ENCODE measurements at places on chromosomes 5 and 9.

- DNase-seq: no peak
Measured at GRCh38 chr9:131049829-131050715, 41.1 kb downstream of the LAMC3 start.

DNA sequence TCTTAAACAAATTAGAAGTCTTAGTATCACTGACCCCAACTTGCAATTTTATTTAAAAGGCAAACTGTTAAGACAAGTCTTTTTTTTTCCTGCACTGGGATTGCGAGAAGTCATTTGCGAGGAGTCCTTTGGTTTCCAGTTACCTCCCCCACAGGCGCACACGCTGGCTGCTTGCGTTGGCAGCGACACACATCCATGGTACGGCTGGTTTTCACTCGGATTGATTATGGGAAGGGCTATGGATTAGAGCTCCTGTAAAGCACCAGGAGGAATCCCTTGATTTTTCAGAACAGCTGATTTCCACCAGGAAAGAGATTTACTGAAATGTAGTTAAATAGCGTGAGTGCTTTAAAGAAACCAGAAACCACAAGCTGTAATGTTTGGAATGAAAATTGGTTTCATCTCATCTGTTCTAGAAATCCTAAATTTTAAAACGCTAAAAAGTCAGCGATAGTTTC is 737 bp downstream of the SLC1A3 start:
- no peak for DNase-seq

DNA sequence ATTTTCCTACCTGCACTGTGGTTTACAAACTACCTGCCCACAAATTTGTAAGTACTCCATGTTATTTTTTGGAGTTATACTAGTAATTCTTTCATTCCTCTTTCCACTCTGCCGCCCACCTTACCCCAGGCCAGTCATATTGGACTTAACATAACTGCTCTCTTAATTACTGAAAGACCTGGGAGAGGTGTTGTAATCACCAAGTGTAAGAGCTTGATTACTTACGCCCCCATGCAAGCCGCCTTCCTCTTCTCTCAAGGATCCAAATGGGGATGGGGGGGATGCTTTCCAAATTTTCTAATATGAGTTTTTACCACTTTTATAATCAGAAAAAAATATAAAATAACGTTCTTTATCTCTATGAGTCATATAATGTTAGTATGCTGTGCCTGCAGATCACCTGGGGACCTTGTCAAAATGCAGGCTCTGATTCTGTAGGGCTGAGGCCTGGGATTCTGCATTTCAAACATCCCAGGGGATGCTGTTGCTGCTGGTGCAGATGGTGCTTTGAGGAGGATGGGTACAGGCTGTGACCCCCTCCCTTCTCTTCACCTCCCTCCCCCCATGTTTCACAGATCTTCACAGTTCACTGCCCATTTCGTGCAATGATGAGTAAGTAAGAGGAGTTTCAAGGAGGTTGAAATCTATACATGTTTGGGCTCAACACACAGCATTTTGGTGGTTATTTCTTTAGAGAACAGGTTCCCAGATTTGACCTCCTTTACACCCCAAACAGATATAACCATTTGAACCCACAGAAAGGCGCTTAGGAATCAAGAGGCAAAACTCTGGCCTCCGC is 87.3 kb downstream of the SEC61B start:
- no peak for DNase-seq

- DNase-seq: no peak
Measured at GRCh38 chr5:2383698-2384065, 367.8 kb downstream of the IRX2 start.

DNA sequence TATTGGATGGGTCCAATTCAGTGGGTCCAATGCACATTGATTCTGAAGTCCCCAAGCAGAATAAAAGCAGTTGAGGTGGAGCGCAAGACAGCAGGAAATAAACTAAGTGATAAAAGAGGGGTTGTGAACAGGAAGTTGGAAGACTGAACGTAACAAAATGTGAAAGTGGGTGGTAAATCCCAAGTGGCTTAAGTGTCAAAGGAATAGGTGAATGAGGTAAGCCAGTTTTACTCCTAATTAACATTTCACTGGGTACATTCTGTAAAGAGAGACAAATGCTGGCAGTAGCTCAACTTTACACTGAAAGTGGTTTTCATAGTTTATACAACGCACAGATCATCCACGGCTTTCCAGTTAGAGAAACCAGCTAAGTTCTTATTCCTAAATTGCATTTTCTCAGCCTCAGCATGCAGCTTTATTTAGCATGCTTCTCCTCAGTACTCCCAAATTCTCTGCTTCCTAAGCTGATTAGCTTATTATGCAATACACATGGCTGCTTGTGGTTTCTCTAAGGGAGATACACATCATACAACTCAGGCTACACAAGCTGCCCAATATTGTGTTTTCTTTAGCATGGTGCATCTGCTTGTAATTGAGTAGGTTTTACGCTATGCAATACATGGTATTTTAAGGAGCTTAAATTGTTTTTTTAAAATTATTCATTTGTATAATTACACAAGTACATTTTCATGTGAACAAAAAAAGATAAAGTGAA is 34.2 kb upstream of the HSD17B4 start:
- no peak for DNase-seq

GRCh38 chr5:99034336-99034735 is 105.5 kb upstream of the CHD1 start:
- DNase-seq: no peak

DNA sequence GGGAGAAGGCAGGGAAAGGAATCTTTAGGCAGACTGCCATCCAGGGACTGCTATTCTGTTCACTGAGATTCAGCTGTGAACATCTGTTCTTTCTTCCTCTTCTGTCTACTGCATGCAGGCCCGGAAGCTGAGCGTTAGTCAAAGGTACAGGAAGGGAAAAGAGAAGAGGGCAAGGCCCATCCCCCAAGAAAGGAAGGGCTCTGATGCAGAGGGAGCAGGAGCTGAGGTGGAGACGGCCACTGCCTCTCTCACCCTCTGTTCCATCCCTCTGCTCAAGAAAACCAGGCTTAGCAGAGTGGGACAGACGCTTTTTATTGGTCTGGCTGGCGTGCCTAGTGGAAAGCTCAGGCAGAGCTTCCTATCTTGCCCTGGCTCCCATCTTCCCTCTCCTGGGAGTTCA is 57.6 kb downstream of the PFDN1 start:
- DNase-seq: no peak

GRCh38 chr9:36150574-36151315 is 14.2 kb downstream of the GLIPR2 start:
- DNase-seq: no peak

DNA sequence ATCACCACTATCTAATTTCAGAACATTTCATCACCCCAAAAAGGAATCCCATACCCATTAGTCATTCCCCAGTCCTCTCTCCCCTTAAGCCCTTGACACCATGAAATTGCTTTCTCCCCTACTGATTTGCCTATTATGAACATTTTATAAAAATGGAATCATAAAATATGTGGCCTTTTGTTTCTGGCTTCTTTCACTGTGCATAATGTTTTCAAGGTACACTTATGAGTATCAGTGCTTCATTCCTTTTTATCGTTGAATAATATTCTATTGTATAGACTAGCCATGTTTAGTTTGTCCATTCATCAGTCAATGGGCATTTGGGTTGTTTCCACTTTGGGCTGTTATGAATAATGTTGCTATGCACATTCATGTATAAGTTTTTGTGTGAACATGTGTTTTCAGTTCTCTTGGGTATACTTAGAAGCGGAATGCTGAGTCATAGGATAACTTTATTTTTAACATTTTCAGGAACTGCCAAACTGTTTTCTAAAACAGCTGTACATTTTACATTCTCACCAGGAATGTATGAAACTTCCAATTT is 40.4 kb upstream of the FGF1 start:
- no peak for DNase-seq

- DNase-seq: no peak
Measured at GRCh38 chr5:168680395-168680794, 101.2 kb upstream of the PANK3 start.

DNA sequence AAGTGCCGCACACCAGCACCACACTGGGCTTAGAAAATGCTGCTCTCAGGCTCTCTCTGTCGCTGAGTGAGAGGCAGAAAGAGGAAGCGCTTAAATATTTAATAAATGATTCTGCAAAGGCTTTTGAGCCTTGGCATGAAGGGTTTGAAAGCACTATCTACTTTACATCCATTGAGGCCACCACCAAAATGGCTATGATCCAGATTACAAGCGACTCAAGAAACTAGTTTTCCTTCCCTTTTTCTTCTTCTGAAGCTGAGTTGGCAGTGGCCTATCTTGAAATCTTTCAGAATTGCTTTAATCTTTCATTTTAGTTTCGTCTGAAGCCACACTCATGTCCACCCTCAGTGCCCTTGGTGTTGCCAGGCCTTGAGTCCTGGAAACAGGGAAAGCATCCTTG is 59.5 kb downstream of the EBF1 start:
- no peak for DNase-seq

DNA sequence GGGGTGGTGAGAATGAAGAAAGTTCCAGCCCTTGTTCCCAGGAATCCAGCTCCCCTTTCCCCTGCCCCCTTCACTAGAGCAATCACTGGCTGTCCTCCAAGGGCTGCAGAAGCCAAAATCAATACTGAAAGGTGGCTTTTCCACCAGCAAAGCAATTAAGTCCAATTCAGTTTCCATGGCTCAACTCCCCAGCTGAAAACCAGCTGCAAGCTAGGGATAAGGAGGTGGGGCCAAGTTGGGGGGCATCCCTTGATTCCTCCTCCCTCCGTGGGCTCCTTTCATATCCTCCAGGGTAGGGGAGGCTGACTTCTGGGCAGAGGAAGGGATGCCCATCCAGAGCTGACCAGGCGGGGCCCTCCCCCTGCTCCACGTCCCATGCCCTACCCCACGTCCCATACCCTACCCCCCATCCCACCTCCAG is 22.7 kb downstream of the CAMK2A start:
- DNase-seq: no peak

- no peak for DNase-seq
Measured at GRCh38 chr5:125006011-125006685, 259.7 kb upstream of the ZNF608 start.

GRCh38 chr9:84207491-84207951 is 133.0 kb downstream of the SLC28A3 start:
- no peak for DNase-seq

DNA sequence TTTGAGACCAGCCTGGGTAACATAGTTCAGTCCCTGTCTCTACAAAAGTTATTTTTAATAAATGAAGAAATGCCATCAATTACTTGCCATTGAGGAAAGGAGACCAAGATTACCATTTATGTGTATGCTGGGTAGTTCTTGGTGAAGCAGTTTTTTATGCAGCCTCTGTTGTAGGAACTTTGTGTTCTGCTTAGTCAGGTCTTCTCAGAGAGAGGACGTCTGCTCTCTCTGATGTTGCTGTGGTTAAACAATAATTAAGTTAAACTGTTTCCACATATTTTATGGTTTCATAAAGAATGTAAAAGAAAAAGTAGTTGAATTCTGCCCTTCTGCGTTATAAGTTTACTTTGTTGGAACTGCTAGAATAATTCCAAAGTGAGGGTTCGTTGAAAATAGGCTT is 210.5 kb downstream of the KDM4C start:
- DNase-seq: no peak

GRCh38 chr9:112554516-112554915 is 67.9 kb downstream of the KIAA1958 start:
- DNase-seq: no peak

DNA sequence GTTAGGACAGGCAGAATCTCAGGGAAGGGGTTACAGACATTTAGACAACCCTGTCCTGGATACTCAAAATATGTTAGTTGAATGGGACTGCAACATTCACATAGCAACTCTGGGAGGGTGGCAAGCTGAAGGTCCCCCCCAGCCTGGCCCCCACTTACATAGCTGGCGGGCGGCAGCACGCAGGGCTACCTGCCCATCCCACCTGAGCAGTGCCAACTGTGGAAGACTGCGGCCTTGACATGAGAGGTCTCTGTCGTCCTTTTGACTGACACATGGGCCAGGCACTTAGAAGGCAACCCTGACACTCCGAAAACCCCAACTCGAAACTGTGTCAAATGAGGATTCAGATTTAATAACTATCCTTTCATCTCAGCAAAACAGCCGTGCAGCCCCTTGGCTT is 16.5 kb downstream of the PAX5 start:
- DNase-seq: no peak

DNA sequence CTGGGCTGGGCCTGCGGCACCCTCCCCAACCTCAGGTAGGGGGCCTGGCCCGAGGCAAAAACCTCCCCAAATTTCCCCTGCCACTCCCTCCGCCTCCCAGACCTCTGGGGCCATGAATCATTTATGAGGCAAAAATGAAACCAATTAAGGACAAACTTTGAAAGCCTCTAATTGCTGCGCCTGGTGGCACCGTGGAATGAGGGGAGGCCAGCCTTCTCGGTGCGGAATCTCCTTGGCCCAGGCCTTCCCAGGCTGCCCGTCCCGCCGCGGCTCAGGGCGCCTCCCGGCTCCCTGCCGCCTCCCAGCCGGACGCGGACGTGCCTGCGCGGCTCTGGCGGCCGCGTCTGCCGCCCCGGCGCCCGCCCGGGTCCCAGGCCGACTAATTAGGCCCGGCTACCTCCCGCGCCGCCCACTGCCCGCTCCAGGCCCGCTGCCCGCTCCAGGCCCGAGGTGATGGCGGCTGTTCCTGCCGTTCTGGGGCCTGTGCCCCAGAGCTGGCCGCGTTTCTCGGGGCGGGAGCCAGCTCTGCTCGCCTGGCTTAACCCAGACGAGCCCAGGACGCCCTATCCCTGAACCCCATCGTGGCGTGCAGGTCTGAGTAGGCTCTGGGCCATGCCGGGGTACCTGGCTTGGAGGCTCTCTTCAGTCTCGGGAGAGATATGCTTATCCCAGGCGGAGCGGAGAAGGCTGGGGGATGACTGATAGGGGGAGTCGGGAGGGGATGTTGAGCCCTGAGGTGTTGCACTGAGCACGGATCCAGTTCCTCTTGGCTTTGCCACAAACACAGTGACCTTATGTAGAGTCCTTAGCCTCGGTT is 20.1 kb downstream of the CXXC5 start:
- DNase-seq: no peak

DNA sequence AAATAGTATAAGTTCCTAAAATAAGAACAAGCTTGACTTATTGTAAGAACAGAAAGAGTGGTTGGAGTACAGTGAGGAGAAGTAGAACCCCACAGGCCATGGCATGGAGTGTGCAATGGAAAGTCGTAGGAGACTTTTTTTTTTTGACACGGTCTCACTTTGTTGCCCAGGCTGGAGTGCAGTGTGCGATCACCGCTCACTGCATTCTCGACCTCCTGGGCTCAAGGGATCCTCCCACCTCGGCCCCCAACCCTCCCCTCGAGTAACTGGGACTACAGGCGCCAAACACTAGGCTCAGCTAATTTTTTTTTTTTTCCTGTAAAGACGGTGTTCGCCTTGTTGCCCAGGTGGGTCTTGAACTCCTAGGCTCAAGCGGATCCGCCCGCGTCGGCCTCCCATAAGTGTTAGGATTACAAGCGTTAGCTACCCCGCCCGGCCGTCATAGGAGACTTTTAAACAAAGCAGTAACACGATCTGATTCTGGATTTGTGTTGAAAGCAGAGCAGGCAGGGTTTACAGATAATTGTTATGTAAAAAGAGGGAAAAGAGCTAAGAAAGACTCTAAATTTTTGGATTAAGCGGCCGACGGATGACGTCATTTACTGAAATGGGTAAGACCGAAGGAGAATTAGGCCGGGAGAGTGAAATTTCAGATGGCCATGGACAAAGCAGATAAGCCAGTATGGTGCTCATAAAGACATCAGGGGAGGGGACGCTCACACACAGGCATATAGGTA is 752 bp downstream of the TSTD2 start:
- no peak for DNase-seq

Data from stimulated activated CD4-positive, alpha-beta T cell treated with anti-CD3 and anti-CD28 coated beads, Interleukin-2, amount 100 ng/mL, for 4 hours (primary cell).